Fibroblast of pulmonary artery (primary cell): ENCODE measurements at places on chromosomes 7 and 10.

- no peak for DNase-seq
Measured at GRCh38 chr7:100573691-100574361, at the start of gene SAP25. TSS of gene SAP25 (minus strand) at chr7:100573900. CDS start at chr7:100573742, 158 bp downstream.

DNA sequence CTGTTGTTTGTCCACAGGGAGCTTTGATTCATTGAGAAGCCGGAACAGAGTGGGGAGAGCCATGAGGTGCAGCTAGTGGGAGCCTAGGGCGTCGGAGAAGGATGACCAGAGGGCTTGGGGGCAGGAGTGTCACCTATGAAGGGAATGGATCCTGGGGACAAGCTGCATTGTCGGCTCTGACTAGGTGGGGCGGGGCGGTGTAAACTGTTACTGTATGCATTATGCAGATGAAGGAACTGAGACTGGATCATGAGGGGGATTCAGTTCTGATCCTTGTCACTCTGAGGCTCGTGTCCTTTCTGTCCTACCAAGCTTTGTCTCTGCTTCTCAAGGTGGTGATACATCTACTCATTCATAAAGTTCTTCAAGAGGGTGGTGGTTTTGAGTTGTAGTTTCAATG, 39.9 kb upstream of the MMD2 start:
- DNase-seq, result no peak

GRCh38 chr10:110330675-110331074, 26.0 kb upstream of the SMNDC1 start:
- DNase-seq, result no peak

DNA sequence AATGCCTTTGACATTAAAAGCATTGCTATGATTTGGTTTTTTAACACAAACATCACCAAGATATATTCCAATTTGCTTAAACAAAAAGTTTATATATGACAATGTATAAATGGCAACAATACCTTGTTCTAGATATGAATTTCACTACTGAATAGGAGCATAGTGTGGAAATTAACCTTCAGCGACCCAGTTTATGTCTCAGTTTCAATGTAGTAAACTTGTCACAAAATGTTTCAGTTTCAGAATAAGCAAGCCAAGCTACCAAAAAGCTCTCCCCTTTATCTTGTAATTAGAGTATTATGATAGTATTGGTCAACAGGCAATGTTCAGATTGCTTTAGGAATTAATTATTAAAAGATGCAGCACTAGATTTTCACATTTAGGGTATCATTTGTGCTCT, 99.6 kb upstream of the PCDH15 start:
- DNase-seq, result no peak

- DNase-seq, result peak; percentile 60
Measured at GRCh38 chr10:24350070-24350921, 141.4 kb downstream of the KIAA1217 start.

DNA sequence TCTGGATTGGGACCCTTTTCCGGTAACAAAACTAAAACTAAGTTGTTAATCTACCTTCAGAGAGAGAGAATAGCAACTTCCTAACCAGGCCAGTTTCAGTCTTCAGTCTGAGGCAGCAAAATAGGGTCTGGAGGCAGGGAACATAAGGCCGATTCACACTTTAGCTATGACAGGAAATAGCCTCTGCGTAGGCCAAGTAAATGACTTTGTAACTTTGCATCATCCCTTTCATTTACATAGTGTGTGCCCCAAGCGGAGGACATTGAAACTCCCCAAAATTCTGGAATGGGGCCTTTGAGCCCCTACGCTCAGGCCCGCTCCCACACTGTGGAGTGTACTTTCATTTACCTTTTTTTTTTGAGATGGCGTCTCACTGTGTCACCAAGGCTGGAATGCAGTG, 1.7 kb upstream of the UPP1 start:
- peak; percentile 81 for DNase-seq

GRCh38 chr10:60645980-60646379, 132.3 kb upstream of the CDK1 start:
- no peak for DNase-seq

DNA sequence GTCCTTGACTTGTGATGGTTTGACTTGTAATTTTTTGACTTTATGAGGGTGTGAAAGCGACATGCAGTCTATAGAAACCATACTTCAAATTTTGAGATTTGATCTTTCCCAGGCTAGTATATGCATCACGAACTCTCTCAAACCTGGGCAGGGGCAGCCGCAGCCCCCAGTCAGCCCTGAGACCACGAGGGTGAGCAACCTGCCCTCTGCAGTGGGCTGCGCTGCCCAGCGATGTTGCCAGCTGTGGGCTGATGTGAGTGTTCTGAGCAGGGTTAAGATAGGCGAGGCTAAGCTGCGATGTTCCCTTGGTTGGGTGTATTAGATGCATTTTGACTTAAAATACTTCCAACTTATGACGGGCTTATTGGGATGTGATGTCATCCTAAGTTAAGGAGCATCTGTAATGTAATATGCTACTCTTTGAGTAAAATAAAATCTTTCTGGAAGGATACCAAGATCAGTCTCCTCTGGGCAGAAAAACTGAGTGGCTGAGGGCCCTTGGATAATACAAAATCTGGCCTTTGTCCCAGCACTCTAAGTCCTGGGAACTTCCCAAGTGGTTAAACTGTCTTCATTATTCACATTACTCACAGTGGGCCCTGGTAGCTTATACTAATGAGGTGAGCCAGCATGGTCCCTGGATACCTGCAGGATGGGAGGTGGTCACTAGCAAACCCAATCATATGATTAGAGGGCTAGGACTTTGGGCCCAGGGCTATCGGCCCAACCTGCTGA, 28.4 kb upstream of the CNPY1 start:
- no peak for DNase-seq

GRCh38 chr7:29208410-29209250, 14.1 kb downstream of the CHN2 start:
- no peak for DNase-seq
